ENCODE measurements at places on chromosomes 3 and 15.

DNA sequence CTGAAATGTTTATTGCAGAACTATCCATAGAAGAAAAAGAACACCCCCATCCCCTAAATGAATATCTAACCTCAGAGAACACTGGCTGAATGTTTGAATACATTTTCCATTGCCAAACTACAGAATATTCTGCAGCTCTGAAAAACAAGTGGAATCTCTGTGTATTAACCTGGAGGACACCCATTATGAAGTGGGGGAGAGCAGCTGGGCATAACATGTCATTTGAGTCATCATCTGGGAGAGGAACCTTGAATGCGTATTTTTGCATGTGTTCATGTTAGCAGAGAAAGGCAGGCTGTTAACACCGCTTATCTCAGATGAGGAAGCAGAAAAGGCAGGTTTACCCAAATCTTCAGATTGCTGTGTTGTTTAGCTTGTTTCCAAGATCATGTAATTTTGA, 31.5 kb downstream of the ESYT3 start:
- no peak for DNase-seq

DNA sequence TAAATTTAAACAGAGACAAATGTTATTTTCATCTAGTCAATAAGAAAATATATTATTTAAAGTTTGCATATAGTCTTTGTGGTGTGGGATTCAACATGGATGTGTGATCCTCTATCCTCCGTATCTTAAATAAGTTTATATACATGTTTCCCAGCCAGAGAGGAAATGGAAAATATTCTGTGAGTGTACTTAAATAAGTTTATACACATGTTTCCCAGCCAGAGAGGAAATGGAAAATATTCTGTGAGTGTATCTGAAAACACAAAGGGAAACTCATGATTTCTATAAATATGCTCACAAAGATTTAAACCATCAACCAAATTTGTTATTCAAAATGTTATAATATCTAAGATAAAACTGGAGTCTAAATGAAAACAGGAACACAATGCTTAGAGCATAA, 110.0 kb upstream of the MELTF start:
- no peak for DNase-seq

DNA sequence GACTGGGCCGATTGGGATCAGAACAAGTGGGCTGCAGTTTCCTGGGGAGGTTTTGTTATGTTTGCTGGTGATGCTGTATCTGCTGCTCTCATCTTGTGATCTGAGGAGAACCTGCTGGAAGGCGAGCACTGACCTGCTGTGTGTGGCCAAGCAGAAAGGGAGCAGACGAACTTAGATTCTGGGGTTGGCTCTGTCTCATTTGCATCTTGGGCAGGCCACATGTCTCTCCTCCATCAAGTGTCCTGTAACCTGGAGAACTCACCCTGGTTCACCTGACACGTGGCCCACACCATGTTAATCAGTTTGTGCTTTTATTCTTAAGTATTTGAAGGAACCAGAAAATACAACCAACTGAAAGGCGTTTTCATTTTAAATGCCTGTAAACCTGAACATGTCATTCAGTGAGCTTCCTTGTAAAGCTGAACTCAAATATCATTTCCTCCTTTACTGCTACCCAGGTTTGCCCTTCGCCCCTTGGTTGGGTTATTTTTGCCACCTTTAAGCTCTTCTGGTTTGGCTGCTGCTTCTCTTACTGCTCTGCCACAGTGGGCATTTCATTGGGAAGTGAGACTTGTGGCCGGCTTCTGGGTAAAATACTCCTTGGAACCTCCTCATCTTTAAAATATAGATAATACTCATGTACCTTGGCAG, 33.5 kb upstream of the TRAK1 start:
- no peak for DNase-seq

GRCh38 chr3:168598250-168598649, 502.5 kb upstream of the GOLIM4 start:
- no peak for DNase-seq

DNA sequence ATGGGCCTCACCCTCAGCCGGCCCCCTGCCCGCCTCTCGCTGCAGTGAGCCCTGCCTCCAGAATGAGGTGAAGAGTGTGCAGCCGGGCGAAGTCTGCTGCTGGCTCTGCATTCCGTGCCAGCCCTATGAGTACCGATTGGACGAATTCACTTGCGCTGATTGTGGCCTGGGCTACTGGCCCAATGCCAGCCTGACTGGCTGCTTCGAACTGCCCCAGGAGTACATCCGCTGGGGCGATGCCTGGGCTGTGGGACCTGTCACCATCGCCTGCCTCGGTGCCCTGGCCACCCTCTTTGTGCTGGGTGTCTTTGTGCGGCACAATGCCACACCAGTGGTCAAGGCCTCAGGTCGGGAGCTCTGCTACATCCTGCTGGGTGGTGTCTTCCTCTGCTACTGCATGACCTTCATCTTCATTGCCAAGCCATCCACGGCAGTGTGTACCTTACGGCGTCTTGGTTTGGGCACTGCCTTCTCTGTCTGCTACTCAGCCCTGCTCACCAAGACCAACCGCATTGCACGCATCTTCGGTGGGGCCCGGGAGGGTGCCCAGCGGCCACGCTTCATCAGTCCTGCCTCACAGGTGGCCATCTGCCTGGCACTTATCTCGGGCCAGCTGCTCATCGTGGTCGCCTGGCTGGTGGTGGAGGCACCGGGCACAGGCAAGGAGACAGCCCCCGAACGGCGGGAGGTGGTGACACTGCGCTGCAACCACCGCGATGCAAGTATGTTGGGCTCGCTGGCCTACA, 8.5 kb downstream of the GRM2 start:
- DNase-seq = no peak

- no peak for DNase-seq
Measured at GRCh38 chr3:143727391-143727790, 120.9 kb downstream of the SLC9A9 start.

DNA sequence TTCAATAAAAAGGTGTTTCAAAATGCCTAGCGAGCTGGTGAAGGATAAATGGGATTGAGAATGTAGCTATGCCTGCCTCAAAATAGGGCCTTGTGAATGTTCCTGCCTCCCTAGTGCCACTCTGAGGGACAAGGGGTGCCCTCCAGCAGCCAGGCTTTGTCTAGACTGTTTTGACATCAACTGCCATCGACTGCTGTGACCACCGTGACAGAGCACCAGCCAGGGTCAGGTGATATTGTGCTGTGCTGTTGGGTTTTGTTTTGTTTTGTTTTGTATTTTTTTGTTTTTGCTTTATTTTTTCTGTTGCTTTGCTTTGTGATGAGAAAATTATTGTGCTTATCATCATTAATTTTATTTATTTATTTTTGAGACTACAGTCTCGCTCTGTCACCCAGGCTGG, 144.8 kb downstream of the SMAD6 start:
- no peak for DNase-seq

GRCh38 chr3:177320765-177321247, 123.5 kb upstream of the TBL1XR1 start:
- DNase-seq = no peak

DNA sequence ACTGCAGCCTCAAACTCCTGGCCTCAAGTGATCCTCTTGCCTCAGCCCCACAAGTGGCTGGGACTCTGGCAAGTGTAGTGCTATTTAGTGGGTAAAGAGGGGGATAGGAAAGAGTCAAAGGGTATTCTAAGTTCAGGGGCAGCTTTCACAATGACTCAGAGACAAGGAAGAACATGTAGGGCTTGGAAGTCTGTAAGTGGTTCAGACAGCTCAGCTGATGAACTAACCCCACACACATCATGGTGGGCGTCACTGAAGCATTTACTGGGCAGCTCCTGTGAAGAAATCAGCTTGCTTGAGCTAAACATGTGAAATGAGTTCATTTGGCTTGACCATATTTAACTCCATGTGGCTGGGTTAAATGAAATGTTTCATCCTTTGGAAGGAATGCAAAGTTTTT, 34.6 kb upstream of the THSD4 start:
- DNase-seq = no peak

DNA sequence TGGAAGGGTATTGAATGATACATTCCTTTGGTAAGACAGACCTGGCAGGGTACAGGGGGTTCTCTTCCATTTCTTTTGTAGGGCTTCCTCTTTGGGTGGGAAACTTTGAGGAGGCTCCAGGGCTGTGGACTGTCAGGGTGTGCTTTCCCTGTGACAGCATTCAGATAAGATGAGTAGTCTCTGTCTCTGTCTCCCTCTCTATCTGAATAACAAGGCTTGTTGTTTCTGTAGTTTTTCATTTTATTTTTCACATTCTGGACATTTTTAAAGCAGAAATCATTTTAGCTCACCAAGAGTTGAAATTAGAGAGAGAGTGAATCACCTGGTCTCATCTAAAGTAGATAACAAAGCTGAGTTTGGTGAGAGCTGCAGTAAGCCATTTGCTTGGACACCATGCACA, 100.8 kb upstream of the TPM1 start:
- no peak for DNase-seq

GRCh38 chr15:91857772-91858171, 4.3 kb downstream of the SLCO3A1 start:
- no peak for DNase-seq

- no peak for DNase-seq
Measured at GRCh38 chr3:171236265-171237008, 209.9 kb upstream of the SLC2A2 start.

- DNase-seq = no peak
Measured at GRCh38 chr15:41466711-41467110, 27.0 kb upstream of the ITPKA start.

GRCh38 chr3:87873136-87873535, 185.7 kb downstream of the CGGBP1 start:
- no peak for DNase-seq

- DNase-seq = peak; percentile 77
Measured at GRCh38 chr15:25830844-25831451, 32.2 kb downstream of the ATP10A start.

DNA sequence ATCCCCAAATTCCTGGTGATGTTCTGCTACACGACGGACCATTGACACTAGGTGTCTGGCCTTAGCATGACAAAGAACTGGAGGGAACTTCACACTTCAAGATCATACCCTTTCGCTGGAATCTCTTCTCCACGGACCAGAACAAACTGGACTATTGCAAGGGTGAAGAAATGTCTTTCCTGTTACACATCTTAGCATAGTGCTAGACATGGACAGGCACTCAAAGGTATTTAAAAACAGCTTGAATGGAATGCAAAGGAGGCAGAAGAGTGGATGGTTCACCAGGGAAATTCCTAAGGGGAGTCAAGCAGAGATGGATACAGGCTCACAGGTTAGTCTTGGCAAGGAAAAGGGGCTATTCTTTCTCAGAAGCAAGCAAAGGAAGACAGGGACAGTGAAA, 33.5 kb upstream of the PDZRN3 start:
- no peak for DNase-seq

All from right hindlimb (tissue), 1 donor.